Activated naive CD8-positive, alpha-beta T cell treated with anti-CD3 and anti-CD28 coated beads, Interleukin-2, amount 10 ng/mL, durations not matched to agents 7 days and 5 days (primary cell): ENCODE measurements at places on chromosomes 6 and 20. TPM values are rescaled to one million over a fixed set of nuclear protein-coding genes. Genes with fewer than 3 reads are reported as not detected.

DNA sequence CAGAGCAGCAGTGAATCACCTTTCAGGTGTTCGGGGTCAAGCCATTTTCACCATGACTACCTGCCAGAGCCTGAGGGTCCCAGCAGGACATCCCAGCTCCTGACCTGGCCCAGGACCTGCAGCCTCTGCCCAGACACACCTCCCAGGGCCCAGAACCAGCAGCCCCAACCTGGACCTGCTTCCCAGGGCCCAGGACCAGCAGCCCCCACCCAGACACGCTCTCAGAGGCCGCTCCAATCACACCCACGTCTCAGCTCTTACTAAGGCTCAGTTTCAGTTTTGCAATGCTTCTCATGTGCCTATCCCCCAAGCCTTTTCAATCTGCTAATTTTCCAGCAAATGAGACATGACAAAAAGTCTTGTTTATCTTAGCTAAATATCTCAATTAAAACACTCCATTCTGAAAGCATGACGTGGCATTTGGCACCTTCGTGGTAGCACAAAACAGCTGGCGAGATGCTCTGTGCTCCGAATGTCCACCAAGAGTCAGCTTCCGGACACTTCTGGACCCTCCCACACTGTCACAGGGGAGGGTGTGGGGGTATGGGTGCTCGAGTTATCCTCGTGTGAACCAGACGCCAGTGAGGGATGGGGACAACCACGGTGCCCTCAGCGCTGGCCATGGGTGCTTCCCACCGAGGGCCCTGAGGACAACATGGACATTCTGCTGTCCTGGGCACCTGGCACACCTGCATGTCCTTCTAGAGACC, 253.2 kb downstream of the DLL1 start:
- no peak overlapping the region for H3K27ac ChIP-seq
- no peaks in the 10 kb centered on the region for H3K4me1 ChIP-seq
- no peaks in the 10 kb centered on the region for H3K27me3 ChIP-seq

DNA sequence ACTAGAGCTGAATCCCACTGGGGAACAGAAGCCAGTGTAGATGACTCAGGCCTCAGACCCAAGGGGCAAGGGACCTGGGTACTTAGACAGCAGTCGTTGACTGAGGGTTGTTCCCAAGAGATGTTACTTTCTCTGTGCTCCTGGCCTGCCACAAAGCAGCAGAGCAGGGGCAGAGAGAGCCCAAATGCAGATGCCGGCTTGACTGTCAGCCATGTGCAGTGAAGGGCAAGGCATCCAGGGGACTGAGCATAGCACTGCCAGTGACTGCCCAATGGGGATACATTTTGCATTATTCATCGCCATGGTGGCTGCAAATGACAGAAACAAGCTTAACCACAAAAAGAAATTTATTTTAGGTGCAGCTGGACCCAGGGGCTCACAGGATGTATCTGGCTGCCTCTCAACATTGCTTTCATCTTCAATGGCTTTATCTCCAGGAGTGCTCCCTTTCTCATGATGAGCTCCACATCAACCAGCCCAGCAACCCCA, 7.6 kb upstream of the TP53RK start:
- H3K27me3 ChIP-seq, result peaks cover 12% of the 10 kb centered on the region
- no peak for DNase-seq
- peaks cover 13% of the 10 kb centered on the region for H3K4me1 ChIP-seq
- no peak overlapping the region for H3K27ac ChIP-seq

GRCh38 chr6:41682497-41683272, 44.4 kb downstream of the MDFI start:
- DNase-seq, result peak; percentile 45
- H3K27me3 ChIP-seq, result peaks cover 2% of the 10 kb centered on the region
- H3K4me1 ChIP-seq, result peaks cover 9% of the 10 kb centered on the region
- no peaks in the 10 kb centered on the region for H3K36me3 ChIP-seq
- peak overlapping the region; percentile 81 for H3K27ac ChIP-seq

- H3K4me3 ChIP-seq, result no peak overlapping the region
- H3K27ac ChIP-seq, result no peak overlapping the region
- no peak for DNase-seq
- H3K27me3 ChIP-seq, result no peaks in the 10 kb centered on the region
Measured at GRCh38 chr6:10237298-10238038, 177.4 kb downstream of the TFAP2A start.

CLPSL2 gene
- not detected for total RNA-seq

SLC13A3 gene
- 0.26 TPM for total RNA-seq

C20orf173 gene
- not detected for total RNA-seq

GRCh38 chr6:31053873-31054272, 43.6 kb downstream of the MUC22 start:
- DNase-seq, result no peak
- H3K27me3 ChIP-seq, result peaks cover 31% of the 10 kb centered on the region

GRCh38 chr6:111921103-111921502, 47.9 kb upstream of the FYN start:
- H3K36me3 ChIP-seq, result peaks cover 1% of the 10 kb centered on the region
- DNase-seq, result no peak
- H3K27me3 ChIP-seq, result no peaks in the 10 kb centered on the region
- no peak overlapping the region for H3K27ac ChIP-seq
- peaks cover 16% of the 10 kb centered on the region for H3K4me1 ChIP-seq
- no peak overlapping the region for H3K4me3 ChIP-seq

DNA sequence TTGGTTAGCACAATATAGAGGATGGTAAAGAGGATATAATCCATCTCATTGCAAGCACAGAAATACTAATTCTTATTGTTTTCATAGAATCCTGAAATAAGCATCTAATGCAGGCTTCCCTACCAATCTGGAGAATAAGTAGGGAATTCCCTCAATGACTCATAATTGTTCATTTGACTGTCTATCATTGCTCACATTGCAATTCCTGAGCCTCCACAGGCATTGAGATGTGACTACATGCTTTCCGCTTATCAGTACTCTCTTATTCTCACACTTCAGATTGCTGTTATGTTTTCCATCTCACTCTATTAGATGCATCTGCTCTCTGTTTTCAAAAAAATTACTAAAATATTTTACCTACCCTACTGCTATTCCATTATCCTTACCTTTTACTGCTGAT, 216.2 kb upstream of the PRSS16 start:
- no peak overlapping the region for H3K27ac ChIP-seq
- no peak overlapping the region for H3K4me3 ChIP-seq
- DNase-seq, result no peak
- H3K4me1 ChIP-seq, result no peaks in the 10 kb centered on the region
- H3K36me3 ChIP-seq, result no peaks in the 10 kb centered on the region
- peaks cover 34% of the 10 kb centered on the region for H3K27me3 ChIP-seq

GRCh38 chr6:27758491-27758890, 153.7 kb downstream of the OR2B2 start:
- no peak overlapping the region for H3K27ac ChIP-seq
- no peaks in the 10 kb centered on the region for H3K36me3 ChIP-seq
- peak overlapping the region; percentile 86 for H3K4me3 ChIP-seq

DNA sequence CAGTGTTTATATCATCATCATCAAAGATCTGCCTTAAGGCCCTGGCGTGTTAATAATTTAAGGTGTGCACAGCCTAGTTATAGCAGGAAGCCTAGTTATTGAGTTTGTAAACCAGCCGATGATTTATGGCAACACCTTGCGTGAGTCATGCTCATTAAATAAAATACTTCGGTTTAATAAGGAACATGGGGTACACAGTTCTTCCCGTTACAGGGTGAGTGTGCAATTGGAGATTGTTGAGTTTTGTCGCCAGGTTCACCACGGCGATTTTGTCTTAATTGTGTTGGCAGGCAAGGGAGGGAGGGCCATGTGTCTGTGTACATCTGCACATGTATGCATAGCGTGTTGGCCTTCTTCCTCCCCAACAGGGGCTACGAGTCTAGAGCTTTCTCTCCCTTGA, 104.0 kb downstream of the TFAP2A start:
- H3K4me3 ChIP-seq, result no peak overlapping the region
- no peaks in the 10 kb centered on the region for H3K27me3 ChIP-seq
- no peak overlapping the region for H3K27ac ChIP-seq
- H3K4me1 ChIP-seq, result no peaks in the 10 kb centered on the region
- H3K36me3 ChIP-seq, result no peaks in the 10 kb centered on the region
- DNase-seq, result no peak

DNA sequence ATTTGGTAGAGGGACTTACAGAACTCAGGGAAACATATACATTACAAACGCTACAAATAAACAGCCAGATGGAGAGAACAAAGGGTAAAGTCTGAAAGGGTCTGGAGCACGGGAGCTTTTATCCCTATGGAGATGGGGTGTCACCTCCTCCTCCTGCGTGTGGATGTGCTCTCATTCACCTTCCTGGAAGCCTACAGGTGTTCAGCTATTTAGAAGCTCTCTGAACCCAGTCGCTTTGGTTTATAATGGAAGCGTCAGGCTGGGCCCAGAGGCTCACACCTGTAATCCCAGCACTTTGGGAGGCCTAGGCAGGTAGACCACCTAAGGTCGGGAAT, 17.7 kb upstream of the ITCH start:
- peaks cover 5% of the 10 kb centered on the region for H3K4me1 ChIP-seq
- DNase-seq, result no peak

- no peak for DNase-seq
- H3K27me3 ChIP-seq, result peaks cover 18% of the 10 kb centered on the region
- H3K36me3 ChIP-seq, result no peaks in the 10 kb centered on the region
- H3K27ac ChIP-seq, result no peak overlapping the region
- no peaks in the 10 kb centered on the region for H3K4me1 ChIP-seq
Measured at GRCh38 chr20:58749979-58750378, 57.4 kb downstream of the NPEPL1 start.

- H3K4me3 ChIP-seq, result no peak overlapping the region
- DNase-seq, result no peak
- H3K27ac ChIP-seq, result no peak overlapping the region
- no peaks in the 10 kb centered on the region for H3K4me1 ChIP-seq
Measured at GRCh38 chr6:97176468-97176867, 106.5 kb downstream of the MMS22L start.

DNA sequence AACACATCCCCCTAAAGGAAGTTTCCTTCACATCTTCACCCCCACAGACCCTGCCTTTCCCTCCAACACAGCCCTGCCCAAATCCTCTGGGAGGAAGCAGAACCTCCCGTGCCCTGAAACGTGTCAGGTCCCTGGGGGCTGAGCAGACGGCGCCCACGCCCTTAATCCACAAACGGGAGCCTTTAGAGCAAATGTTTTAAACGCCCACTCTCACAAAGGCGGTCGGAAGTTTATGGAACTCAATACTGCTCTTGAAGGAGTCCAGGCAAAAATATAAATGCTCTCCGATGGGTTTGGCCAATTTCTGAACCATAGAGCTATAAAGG, 237.1 kb upstream of the AFDN start:
- peaks cover 5% of the 10 kb centered on the region for H3K27me3 ChIP-seq
- peaks cover 3% of the 10 kb centered on the region for H3K36me3 ChIP-seq
- no peak for DNase-seq
- H3K4me3 ChIP-seq, result no peak overlapping the region
